ENCODE measurements at places on chromosomes 5 and 9.

DNA sequence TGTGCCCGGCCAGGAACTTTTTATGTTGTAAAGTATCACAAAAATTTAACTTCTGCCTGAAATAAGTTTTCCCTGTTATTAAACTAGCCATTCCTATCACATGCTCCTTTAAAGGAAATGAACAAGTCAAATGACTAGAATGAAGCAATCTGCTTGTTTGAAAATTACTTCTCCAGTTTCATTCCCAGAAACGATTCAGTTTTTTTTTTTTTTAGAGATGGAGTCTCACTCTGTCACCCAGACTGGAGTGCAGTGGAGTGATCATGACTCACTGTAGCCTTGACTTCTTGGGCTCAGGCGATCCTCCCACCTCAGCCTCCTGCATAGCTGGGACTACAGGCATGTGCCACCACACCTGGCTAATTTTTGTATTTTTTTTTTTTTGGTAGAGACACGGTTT is 13.3 kb upstream of the GNG10 start:
- no peak for DNase-seq

DNA sequence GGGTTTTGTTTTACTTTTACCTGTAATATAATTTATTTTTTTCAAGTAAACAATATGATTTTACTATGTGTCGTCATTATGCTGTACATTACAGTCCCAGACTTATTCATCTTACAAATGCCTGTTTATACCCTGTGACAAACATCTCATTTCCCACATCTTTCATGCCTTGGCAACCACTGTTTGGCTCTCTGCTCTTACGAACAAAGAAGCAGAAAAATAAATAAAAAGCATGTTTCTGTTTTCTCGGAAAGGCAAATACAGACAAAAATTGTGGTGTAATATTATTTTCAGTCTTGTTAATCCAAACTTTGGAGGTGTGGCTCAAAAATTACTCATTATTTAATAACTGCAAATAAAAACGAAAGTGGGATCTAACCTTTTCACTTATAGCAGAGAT is 393.0 kb downstream of the CDH12 start:
- DNase-seq, result no peak

DNA sequence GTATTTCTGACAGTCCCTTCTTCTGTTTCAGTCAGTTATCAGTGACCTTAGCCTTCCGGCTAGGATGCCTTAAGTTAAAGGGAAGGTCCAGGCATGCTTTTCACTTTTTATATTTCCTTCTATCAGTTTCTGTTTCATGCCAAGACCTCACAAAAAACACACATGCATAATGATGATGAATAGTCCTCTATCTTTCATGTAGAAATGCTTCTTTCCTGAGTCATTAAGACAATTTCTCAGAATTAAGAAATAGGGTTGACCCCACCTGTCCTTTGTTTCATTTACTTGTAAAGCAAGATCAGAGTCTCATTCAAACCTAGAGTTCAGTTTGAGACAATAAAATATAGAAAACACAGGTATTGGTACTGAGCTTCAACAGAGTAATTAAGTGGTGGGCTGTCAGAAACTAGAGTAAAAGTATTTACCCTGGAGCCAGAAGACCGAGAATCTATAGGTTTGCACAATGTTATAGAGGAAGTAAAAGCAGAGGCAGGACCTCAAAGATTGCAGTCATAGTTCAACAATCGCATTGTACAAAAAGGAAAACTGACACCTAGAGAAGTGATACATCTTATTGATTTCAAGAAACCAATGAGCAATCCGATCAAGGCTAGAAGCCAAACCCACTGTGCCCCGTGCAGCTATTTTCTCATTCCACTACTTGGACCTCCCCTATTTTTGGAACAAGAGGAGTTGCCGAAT is 118.7 kb upstream of the PUM3 start:
- DNase-seq, result no peak

DNA sequence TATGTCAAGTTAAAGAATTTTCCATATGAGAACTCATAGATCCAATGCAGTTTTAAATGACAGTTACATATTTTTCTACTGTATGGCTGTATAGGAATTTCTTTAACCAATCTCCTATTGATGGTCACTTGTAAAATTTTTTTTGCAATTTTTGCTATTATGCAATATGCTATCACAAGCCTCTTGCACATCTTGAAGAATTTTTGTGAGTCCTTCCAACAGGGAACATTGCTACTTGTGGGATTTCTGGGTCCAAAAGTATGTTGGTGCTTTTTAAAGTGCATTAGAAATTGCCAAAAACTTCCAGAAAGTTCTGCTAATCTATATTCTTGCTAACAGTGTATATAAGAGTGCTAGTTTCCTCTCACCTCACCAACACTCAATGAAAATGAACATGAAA is 65.1 kb downstream of the NPR3 start:
- DNase-seq, result no peak

DNA sequence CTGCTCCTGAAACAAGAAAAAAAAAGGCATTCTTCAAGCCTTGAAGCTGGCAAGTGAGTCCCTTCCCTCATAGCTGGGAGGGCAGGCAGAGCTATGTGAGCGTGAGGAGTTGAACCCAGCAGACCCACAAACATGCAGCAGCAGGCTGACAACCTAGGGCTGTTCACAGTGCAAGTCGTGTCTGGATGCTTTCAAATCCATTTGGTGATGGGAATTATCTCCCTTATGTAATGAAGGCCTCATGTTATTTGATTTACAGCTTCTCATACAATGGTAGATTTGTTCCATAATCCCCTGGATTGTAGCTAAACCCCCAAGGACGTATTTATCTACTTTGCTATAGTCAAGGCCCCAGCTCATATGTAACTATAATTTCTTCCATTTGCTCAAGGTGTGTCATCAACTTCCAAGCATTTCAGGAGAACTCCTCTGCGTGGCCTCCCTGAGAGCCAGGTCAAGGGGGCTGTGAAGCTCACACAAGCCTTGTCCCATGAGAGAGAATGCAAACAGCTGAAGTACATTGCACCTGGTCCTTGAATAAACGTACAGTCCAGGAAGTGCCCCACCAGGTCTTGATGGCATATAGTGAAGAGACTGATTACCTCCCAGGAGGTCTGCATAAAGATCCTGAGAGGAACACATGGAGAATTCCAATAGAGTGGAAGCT is 124.8 kb upstream of the SLC1A3 start:
- no peak for DNase-seq

DNA sequence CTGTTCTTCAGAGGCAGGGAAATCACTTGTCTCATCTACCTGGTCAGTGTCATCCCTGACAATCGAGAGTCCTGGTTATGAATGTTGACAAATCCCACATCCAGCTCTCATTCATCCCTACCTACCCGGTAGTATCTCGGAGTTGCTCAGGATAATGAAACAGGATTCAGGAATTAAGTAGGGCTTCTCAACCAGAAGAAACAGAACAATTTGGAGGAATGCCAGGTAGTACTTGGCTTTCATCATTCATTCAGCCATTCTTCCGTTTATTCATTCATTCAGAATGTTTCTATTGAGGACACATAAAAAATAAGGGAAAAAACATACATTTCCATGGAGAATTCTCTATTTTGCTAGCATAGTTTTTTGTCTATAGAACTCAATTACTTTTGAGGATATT is 195.0 kb downstream of the ARHGEF28 start:
- no peak for DNase-seq

GRCh38 chr5:77305956-77306355 is 95.5 kb downstream of the PDE8B start:
- no peak for DNase-seq

- DNase-seq, result no peak
Measured at GRCh38 chr5:105350486-105351140, 1788.0 kb upstream of the NUDT12 start.

- no peak for DNase-seq
Measured at GRCh38 chr5:151240924-151241635, 11.9 kb upstream of the GM2A start.

All from activated T-helper 1 cell treated with anti-CD3 and anti-CD28 coated beads, Interleukin-2, amount 50 U/mL, for 16 hours (primary cell).